ENCODE measurements at places on chromosomes 5 and 9. TPM values are rescaled to one million over a fixed set of nuclear protein-coding genes. Genes with fewer than 3 reads are reported as not detected.

GRCh38 chr5:9356351-9356825, 189.5 kb downstream of the SEMA5A start:
- no peak for DNase-seq

- DNase-seq, result no peak
Observed at GRCh38 chr5:180009581-180009980, 62.0 kb downstream of the RNF130 start.

GRCh38 chr5:122882831-122883230, 37.4 kb downstream of the SNX24 start:
- DNase-seq, result no peak

Gene TAF11L8
- not detected for polyA plus RNA-seq

Gene SVEP1
- polyA plus RNA-seq, result 8.4 TPM

Gene GPR151
- polyA plus RNA-seq, result not detected

GRCh38 chr5:160185626-160186360, 43.5 kb upstream of the FABP6 start:
- DNase-seq, result no peak

Gene TRIM32
- polyA plus RNA-seq, result 21.3 TPM

DNA sequence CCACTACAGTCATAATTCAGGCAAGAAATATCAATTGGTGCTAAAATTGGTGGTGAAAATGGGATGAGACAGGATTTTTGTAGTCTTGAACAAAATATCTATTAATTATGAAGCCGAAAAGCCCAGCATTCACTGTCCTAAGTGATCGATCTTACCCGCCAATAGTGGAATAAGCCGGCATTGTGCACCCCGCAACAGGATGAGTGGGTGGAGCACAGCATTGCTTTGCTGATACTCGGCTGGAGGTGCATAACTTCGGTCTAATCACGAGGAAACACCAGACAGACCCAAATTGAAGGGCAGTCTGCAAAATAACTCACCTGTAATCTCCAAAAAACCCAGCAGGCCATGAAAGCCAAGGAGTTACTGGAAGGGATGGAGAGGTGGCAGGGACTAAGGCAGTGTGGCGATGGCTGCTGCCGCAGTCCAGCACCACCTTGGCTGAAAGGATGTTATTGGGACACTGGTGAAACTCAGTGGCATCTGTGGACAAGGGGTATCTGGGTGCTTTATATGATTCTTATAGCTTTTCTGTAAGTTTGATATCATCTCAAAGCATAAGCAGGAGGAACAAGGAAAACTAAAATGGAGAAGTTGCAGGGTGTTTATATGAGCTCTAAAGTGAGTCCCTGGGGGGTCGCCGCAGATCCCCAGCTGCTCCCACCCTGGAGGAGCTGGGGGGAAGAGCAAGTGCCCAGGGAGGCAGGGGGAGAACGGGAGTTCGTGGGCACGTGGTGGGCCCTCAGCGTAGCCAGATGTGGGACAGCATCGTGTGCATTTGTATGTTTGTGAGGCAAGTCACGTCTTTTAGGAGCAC, 45.2 kb downstream of the AHRR start:
- DNase-seq, result no peak

DNA sequence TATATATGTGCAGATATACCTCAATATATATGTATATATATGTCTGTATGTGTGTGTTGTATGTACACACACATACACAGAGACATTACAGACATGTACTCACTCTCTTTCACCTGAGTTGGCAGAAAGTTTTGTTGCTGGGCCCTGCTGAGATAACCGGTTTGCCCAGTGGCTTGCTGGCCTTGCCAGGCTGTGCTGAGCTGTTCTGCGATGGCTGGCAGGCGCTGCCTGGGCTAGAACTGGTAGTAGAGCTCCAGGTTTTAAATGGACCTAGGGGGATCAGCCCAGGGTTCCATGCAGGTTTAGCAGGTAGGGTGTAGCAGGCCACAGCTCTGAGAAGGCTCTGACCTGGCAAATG, 394.3 kb downstream of the GADD45G start:
- no peak for DNase-seq

Gene PCDHGA6
- 7.4 TPM for polyA plus RNA-seq

DNA sequence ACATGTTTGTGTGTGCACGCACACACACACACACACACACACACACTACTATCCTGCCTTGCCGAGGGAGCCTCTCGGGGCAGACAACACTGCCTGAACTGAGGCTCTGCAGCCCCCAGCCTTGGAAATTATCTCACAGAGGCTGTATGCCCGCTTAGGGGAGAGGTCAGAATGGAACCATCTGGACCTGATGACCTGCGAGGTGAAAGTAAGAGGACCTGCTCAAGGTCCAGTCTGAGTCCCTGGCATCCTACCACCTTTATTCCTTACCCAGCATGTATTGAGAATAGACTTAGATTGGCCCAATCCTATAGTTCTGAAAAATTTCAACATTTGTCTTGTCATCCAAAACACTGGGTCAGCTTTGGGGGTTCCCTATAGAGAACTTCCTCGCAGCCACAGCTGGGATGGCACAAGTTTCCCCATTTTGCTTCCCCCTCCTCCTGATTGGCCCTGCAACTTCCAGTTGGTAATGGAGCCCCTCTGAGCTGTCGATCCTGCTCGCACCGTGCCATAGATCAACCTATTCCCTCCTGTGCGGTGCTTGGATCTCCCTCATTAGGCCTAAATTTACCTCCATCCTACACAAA, 10.2 kb downstream of the MVB12B start:
- no peak for DNase-seq

- DNase-seq, result no peak
Observed at GRCh38 chr9:131720330-131720729, 19.5 kb downstream of the RAPGEF1 start.

- no peak for DNase-seq
Observed at GRCh38 chr5:29061381-29061780, 2023.0 kb upstream of the CDH9 start.

DNA sequence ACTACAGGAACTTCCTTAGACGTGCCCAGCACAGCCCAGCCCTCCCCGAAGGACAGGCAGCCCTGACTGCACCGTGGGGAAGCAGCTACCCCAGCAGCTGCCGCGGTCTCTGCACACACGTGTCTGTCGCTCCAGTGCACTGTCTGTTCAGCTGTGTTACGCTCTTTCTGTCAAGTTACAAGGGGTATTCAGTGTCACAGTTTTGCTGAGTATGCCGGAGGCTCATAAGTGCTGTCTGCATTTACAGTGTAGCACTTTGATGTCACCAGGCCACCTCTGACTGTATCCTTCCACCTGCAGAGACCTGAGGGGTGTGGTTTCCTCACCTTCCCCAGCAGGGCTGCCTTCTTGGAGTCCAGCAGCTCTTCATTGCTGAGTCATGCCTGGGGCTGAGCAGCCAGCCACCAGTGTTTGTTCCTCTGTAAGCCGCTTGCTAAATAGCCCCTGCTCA, 126.8 kb downstream of the EHMT1 start:
- no peak for DNase-seq

DNA sequence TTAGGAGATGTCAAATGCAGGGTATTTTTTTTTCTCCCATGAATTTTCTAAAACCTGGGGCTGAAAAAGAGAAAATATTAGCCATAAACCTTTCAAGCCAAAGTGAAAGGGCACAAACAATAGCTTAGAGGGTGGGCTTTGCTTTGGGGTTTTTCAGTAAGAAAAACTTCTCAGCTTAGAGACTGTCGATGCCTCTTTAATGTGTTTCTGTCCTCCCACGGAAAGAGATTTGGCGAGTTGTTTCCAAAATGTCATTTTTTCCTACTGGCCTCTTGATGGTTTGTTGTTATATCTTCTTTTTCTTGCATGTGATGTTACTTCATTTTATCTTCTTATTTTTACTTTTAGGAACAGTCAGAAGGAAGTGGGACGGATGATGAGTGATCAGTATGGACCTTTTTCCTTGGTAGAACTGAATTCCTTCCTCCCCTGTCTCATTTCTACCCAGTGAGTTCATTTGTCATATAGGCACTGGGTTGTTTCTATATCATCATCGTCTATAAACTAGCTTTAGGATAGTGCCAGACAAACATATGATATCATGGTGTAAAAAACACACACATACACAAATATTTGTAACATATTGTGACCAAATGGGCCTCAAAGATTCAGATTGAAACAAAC, 177.3 kb downstream of the SMARCA2 start:
- DNase-seq, result no peak

Gene NDUFA8
- 76.0 TPM for polyA plus RNA-seq

Measured in left renal pelvis (tissue), 4 donors.